ENCODE measurements at places on chromosomes 1 and 21. TPM values are rescaled to one million over a fixed set of nuclear protein-coding genes. Genes with fewer than 3 reads are reported as not detected.

The SCAMP3 gene
- 52.0 TPM for total RNA-seq

The LCK gene
- total RNA-seq = not detected

The APOBEC4 gene
- total RNA-seq = not detected

The CR1L gene
- total RNA-seq = not detected

The RIIAD1 gene
- 3.6 TPM for total RNA-seq

The RIMKLA gene
- total RNA-seq = 2.3 TPM

- H3K4me1 ChIP-seq = no peaks in the 10 kb centered on the region
- H3K4me3 ChIP-seq = no peak overlapping the region
- peaks cover 15% of the 10 kb centered on the region for H3K36me3 ChIP-seq
- DNase-seq = no peak
- no peaks in the 10 kb centered on the region for H3K27me3 ChIP-seq
- H3K27ac ChIP-seq = no peak overlapping the region
These were observed 31.2 kb downstream of the SASS6 start for GRCh38 chr1:100101564-100101963.

- H3K4me3 ChIP-seq = no peak overlapping the region
- no peak overlapping the region for H3K27ac ChIP-seq
- H3K4me1 ChIP-seq = no peaks in the 10 kb centered on the region
- DNase-seq = no peak
- no peaks in the 10 kb centered on the region for H3K36me3 ChIP-seq
- peaks cover 23% of the 10 kb centered on the region for H3K27me3 ChIP-seq
These were observed 229.8 kb downstream of the CAMTA1 start for GRCh38 chr1:7015022-7015421.

DNA sequence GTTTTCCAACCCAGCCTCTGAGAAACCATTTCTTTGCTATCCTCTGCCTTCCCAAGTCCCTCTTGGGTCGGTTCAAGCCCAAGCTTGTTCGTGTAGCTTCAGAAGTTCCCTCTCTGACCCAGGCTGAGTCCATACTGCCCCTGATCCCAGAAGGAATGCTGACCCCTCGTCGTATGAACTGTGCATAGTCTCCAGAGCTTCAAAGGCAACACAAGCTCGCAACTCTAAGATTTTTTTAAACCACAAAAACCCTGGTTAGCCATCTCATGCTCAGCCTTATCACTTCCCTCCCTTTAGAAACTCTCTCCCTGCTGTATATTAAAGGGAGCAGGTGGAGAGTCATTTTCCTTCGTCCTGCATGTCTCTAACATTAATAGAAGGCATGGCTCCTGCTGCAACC is 23.8 kb downstream of the EIF2D start:
- H3K4me1 ChIP-seq = peaks cover 10% of the 10 kb centered on the region
- no peak overlapping the region for H3K4me3 ChIP-seq
- H3K27me3 ChIP-seq = peaks cover 1% of the 10 kb centered on the region
- no peak for DNase-seq
- H3K27ac ChIP-seq = peak overlapping the region; percentile 54

DNA sequence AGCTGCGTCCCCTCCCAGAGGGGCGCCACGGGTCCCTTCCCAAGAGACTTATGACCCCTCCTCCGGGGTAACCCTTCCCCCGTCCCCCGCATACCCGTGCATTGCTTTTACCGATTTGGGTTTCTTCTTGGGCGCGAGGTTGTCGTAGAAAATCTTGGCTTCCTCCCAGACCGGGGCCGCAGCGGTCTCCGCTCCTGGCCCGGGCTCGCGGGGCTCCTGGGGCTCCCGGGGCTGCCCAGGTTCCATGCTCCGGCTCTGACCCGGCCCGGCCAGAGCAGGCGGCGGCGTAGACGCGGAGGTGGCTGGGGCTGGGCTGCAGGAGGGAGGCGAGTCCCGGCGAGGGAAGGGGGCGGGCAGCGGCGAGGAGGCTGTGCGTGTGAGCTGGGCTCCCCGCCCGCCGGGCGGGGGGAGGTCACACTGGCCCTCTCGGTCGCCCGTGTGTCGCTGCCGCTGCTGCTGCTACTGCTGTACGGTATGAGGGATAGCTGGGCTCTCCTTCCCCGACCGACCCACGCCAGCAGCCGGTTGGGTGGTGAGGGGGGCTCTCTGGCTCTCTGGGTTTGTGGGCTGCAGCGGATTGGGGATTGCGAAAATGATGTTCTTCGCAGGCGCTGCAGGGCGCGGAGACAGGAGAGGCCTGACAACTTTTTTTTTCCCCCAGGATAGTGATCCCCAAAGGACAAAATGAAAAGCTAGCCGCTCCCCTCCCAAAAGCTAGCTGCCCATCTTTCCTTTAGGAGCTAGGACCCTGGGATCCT is at the start of gene NT5C1A:
TSS of gene NT5C1A (minus strand) at position 315 of the 758 bp plus-strand sequence. CDS start at position 246, 69 bp downstream.
- no peak within 1 kb of the TSS for H3K27ac ChIP-seq
- H3K27me3 ChIP-seq = peaks cover 78% of the 10 kb centered on the region
- peak within 1 kb of the TSS; percentile 83 for H3K4me3 ChIP-seq
- DNase-seq = no peak
- no peaks in the 10 kb centered on the region for H3K4me1 ChIP-seq

DNA sequence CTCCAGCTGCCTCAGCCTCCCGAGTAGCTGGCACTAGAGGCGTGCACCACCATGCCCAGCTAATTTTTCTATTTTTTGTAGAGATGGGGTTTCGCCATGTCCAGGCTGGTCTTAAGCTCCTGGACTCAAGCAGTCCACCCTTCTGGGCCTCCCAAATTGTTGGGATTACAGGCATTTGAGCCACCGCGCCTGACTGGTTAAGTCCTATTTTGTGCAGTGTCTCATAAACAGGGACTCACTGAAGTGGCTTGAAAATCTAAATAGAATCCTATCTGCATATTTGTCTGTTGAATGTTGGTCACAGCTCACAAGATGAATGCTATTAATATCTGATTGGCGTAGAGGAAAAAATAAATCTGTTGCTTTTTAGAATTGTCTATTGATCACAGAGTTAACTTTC is 5.9 kb upstream of the CHAF1B start:
- DNase-seq = peak; percentile 15
- peaks cover 3% of the 10 kb centered on the region for H3K4me1 ChIP-seq
- H3K36me3 ChIP-seq = peaks cover 10% of the 10 kb centered on the region
- no peak overlapping the region for H3K27ac ChIP-seq
- H3K27me3 ChIP-seq = no peaks in the 10 kb centered on the region
- H3K4me3 ChIP-seq = no peak overlapping the region

- H3K36me3 ChIP-seq = no peaks in the 10 kb centered on the region
- DNase-seq = no peak
- no peak overlapping the region for H3K4me3 ChIP-seq
- no peaks in the 10 kb centered on the region for H3K27me3 ChIP-seq
- H3K27ac ChIP-seq = no peak overlapping the region
These were observed 34.1 kb downstream of the TMCO4 start for GRCh38 chr1:19765623-19766022.

DNA sequence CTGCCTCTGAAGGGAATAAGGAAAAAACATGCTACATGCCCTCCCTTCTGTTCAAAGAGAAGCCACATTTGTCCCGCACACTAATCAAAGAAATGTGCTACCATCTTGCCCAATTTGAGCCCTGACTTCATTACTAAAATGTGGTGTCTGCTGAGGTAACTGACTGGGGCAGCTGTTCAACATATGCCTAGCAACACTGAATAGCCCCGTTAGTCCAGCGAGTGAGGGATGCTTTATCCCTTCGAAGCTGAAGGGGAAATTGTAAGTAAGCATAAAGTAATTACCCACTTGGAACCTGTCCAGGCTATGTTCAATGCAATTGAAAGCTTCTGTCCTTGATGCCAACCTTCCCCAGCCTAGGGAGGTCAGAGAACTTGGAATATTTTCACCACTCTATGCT is 310.6 kb downstream of the SEC16B start:
- no peak for DNase-seq
- no peaks in the 10 kb centered on the region for H3K27me3 ChIP-seq
- H3K4me1 ChIP-seq = no peaks in the 10 kb centered on the region
- H3K4me3 ChIP-seq = no peak overlapping the region
- H3K36me3 ChIP-seq = no peaks in the 10 kb centered on the region

DNA sequence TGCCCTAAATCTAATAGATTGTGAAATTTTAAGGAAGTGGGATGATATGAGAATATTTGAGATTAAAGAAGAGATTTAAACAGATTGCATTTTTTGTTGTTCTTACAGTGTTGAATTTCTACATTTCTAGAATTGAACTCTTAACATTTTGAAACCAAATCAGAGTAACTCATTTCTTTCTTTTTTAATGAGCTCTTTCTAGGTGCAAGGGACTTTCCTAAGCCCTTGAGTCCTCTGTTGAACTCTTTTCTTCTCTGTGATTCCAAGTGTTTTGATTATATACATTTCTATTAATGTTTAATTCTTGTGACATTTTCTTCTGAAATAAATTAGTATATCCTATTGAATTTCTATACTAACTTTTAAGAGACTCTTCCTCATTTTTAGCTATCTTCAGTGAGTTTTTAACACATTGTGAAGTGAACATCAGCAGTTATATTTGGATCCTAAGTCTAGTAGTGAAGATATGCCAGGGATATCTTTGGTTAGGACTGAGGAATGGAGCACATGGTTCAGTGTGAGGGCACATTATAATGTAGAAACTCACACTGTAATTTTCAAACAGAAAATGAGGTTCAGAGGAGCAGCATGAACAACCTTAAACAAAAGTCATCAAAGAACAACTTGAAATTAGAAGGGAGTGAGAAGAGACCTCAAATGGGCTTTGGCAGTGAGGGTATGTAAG is 53.1 kb downstream of the ATG4C start:
- H3K36me3 ChIP-seq = no peaks in the 10 kb centered on the region
- no peak for DNase-seq
- no peak overlapping the region for H3K27ac ChIP-seq
- H3K4me1 ChIP-seq = no peaks in the 10 kb centered on the region

GRCh38 chr1:99621340-99621901 is 24.5 kb upstream of the PALMD start:
- H3K4me3 ChIP-seq = no peak overlapping the region
- H3K27me3 ChIP-seq = no peaks in the 10 kb centered on the region
- H3K4me1 ChIP-seq = no peaks in the 10 kb centered on the region
- no peaks in the 10 kb centered on the region for H3K36me3 ChIP-seq

DNA sequence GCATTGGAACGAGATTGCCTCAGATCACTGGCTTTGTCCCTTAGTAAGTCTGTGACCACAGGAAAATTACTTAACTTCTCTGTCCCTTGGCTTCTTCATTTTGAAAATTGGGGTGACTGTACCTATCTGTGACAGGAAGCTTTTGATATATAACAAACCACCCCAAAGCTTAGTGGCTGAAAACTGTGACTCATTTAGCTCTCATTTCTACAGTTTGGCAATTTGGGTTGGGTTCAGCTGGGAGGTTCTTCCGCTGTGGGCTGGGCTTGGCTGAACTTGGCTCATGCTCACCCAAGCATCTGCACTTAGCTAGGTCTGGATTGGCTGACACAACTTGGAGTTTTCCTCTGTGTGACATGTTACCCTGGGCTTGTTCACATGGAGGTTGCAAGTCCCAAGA is 14.0 kb downstream of the C1orf94 start:
- H3K27me3 ChIP-seq = peaks cover 51% of the 10 kb centered on the region

GRCh38 chr1:21060523-21060922 is 116.2 kb downstream of the EIF4G3 start:
- H3K36me3 ChIP-seq = peaks cover 1% of the 10 kb centered on the region
- DNase-seq = no peak
- H3K4me1 ChIP-seq = no peaks in the 10 kb centered on the region
- H3K27ac ChIP-seq = no peak overlapping the region
- no peak overlapping the region for H3K4me3 ChIP-seq

- H3K4me1 ChIP-seq = no peaks in the 10 kb centered on the region
- no peaks in the 10 kb centered on the region for H3K36me3 ChIP-seq
- no peaks in the 10 kb centered on the region for H3K27me3 ChIP-seq
- H3K27ac ChIP-seq = no peak overlapping the region
These were observed 30.3 kb downstream of the PTPRC start for GRCh38 chr1:198669023-198669698.

DNA sequence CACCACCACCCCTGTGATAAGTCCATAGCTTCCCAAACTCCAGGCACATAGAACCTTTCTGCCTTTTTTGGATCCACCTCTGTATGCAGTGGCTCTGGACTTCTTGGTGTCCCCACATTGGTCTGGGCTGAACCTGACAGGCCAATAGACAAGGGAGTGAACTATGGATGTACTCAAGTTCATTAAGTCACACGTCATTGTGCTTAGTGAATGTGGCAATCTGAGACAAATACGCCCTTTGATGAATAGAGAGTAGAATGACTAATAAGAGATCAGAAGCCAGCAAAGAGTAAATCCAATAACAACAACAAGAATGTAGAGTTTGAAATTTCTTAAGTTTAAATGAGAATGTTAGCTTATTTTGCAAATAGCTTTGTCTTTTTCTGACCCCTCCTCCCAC is 114.8 kb downstream of the ST6GALNAC3 start:
- H3K4me3 ChIP-seq = no peak overlapping the region
- no peaks in the 10 kb centered on the region for H3K27me3 ChIP-seq

DNA sequence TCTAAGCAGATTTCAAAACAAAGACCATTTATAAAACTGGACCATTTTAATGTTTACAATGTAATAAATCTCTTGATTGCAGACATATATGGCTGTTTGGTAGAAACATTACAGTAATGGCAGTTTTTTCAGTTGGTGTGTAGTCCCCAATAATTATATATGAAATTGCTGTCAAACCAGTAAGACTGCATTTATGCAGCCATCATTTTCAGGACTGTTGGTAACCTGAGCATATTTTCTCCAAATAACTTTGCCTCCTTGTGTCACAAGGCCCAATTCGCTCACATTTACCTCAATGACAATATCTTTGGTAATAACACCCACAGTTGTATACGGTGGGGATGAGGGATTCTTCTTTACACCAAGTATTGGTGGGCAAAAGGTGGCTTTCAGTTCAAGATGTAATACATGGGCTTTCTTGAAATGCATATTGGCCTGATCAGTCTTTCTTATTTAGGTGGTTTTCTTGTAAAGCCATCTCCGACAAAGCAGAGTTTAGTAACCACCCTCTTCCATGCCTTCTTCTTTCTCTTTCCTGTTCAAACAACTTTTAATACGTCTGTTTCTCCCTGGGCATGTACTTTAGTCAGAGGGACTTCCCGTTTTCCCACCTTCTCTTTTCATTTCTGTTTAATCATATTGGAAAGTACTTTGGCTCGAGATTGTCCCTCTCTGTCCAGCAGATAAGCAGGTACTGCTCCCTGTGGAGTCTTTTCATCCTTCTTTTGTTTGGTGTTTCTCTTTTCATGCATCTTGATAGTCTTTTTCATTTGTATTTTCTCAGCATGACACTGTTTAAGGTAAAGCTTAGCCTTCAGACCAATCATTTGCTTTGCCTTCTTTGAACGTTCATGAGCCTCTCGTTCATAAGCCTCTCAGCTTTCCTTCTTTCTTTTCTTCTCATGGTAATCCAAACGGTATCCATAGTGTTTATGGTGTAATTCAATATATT is 30.4 kb downstream of the ATP2B4 start:
- peak overlapping the region; percentile 27 for H3K27ac ChIP-seq
- peaks cover 25% of the 10 kb centered on the region for H3K4me1 ChIP-seq
- DNase-seq = no peak
- peak overlapping the region; percentile 29 for H3K4me3 ChIP-seq
- peaks cover 11% of the 10 kb centered on the region for H3K36me3 ChIP-seq
- H3K27me3 ChIP-seq = no peaks in the 10 kb centered on the region

GRCh38 chr1:53982034-53982762 is 35.8 kb downstream of the LDLRAD1 start:
- H3K36me3 ChIP-seq = no peaks in the 10 kb centered on the region
- H3K4me1 ChIP-seq = peaks cover 21% of the 10 kb centered on the region
- no peaks in the 10 kb centered on the region for H3K27me3 ChIP-seq
- peak overlapping the region; percentile 78 for H3K4me3 ChIP-seq
- no peak for DNase-seq

All from type B pancreatic cell (in vitro differentiated cells).